ENCODE measurements at places on chromosomes 13 and 19. TPM values are rescaled to one million over a fixed set of nuclear protein-coding genes. Genes with fewer than 3 reads are reported as not detected.

Gene ZNF471
- total RNA-seq = 6.2 TPM

Gene ACP5
- total RNA-seq = 2.3 TPM

Gene DYRK1B
- 16.8 TPM for total RNA-seq

Gene CYSLTR2
- total RNA-seq = 9.3 TPM

Gene SERP2
- total RNA-seq = 12.4 TPM

Gene MEX3D
- 8.0 TPM for total RNA-seq

Gene SLC25A41
- total RNA-seq = not detected

DNA sequence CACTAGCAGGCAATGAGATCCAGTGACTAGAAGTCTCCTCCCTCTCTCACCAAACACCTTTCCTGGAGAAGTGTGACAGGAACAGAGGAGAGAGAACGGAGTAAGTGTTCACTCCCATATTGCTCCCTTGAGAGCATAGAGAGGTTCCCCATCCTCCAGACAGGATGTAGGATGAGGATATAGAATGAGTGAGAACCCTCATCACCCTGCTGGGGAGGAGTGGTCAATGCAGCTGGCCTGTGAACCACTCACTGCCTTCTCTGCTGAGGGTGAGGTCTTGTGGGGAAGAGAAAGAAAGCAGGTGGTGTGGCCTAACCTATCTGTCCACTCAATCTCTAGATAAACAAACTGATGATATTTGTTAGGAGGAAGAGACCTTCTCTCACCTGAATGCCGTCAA is 386.6 kb downstream of the PCDH20 start:
- DNase-seq = no peak

- no peak for DNase-seq
Measured at GRCh38 chr19:15254547-15254946, 22.3 kb upstream of the EPHX3 start.

- DNase-seq = no peak
Measured at GRCh38 chr19:15108845-15109767, 1.9 kb downstream of the SYDE1 start.

DNA sequence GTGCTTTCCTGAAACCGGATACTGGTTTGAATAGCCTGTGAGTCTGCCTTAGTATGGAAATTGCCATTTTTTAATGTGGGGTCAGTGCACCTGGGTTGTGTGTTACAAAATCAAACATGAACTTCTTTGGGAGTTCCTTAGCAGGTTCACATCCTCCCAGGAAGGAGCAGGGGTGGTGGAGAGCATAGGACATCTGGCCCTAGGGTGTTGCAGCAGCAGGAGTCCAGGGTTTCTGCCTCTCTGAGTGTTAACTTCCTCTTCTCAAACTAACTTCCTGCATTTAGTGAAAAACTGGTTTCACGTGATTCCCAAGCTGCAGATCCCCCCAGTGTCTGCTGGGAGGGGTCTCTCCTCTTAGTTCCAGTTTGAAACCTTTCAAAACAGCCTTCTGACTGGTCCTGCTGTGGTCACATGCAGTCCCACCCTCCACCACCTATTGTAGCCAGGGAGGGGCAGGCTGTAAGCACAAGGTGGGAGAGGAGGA is 7.2 kb downstream of the RNASEH2B start:
- no peak for DNase-seq

DNA sequence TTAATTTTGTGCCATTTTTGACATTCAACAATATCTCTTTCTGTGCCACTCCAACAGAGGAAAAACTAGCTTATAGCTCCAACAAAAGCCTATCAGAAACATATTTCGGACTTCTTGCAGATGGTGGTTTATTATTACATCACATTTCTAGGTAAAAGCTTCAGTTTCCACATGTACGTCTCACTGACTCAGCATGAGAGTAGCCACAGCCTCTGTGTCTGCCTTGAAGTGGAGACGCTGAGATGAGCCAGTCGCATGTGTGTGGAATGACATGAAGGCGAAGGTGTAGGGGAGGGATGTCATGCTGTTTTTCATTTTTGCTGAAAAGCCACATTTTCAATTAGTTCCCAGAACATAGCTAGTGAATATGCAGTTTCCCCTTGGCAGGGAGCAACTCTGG is 598.6 kb downstream of the EFNB2 start:
- DNase-seq = no peak

DNA sequence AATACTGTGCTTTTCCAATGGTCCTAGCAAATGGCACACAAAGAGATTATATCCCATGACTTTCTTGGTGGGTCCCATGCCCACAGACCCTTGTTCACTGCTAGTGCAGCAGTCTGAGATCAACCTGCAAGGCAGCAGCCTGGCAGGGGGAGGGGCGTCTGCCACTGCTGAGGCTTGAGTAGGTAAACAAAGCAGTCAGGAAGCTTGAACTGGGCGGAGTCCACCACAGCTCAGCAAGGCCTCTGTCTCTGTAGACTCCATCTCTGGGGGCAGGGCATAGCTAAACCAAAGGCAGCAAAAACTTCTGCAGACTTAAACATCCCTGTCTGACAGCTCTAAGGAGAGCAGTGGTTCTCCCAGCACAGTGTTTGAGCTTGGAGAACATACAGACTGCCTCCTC is 82.9 kb downstream of the ZNF737 start:
- DNase-seq = no peak

- DNase-seq = no peak
Measured at GRCh38 chr13:22126433-22127021, 455.7 kb downstream of the FGF9 start.

GRCh38 chr13:48862572-48862971 is 113.1 kb upstream of the FNDC3A start:
- no peak for DNase-seq

DNA sequence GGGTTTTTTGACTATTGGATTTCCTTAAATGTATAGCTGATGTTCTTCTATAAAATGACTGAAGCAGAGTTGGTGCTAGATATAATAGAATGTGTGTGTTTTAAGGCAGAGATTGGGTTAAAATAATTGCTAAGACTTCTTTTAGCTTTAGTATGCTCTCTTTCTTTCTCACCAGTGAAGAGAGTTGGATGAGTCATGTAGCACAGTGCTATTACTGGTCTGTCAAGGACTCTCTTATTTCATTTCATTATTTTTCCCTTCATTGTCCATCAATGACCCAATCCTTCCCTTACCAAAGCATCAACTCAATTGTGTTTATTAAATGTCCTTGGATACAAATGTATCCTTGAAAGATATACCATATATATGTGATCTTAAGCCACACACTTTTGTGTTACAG is 268.9 kb downstream of the IRS2 start:
- no peak for DNase-seq

GRCh38 chr13:50080911-50081678 is 65.9 kb downstream of the KCNRG start:
- DNase-seq = peak; percentile 68

- DNase-seq = no peak
Measured at GRCh38 chr13:102017248-102017647, 384.6 kb downstream of the FGF14 start.

- DNase-seq = no peak
Measured at GRCh38 chr13:105403086-105403485, 1132.4 kb downstream of the EFNB2 start.

GRCh38 chr19:54335164-54335563 is 3.8 kb downstream of the LILRA4 start:
- no peak for DNase-seq

DNA sequence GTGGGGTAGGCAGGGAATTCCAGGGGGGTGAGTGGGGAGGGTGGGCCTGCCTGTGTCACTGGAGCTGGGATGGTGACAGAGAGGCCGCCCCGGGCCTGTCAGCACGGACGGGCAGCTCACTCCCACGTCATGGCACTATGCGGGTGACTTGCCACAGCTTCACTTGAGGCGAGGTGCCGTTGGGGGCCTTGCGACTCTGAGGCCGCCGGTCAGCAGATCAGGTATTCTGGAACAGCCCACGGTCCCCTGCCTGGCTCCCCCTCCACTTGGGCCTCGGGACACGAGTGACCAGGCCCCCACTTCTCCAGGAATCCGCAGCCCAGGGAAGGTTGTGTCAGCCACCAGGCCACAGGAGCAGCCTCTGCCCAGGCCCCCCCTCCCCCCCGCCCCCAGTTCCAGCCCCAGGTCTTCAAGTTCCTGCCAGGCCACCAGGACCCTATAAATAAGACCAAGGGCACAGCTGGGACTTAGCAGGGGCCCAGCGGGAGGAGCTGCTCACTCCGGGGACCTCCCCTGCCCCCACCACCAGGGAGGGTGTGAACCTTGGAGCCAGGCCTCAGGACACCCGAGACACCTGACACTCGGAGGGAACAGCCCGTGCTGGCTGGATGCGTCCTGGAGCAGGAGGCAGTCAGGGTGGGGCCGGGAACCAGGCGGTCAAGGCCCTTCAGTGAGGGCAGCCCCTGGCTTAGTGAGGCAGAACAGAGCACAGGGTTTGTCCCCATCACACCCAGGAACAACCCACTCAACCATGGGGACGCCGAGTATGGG is 2.7 kb upstream of the MIDN start:
- DNase-seq = peak; percentile 90

DNA sequence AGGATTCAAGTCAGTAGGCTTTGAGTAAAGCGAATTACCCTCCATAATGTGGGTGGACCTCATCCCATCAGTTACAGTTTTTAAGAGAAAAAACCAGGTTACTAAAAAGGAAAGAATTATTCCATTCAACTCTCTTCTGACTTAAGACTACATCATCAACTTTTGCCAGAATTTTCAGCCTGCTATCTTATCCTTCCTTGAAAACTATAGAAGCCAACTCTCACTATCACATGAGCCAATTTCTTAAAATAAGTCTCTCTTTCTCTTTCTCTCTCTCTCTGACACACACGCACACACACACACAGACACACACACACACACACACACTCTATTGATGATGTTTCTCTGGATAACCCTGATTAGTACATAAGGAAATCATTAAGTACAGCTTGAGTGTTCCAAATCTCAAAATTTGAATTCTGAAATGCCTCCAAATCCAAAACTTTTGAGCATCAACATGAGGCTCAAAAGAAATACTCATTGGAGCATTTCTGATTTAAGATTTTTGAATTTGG is 217.0 kb upstream of the PRR20A start:
- no peak for DNase-seq

DNA sequence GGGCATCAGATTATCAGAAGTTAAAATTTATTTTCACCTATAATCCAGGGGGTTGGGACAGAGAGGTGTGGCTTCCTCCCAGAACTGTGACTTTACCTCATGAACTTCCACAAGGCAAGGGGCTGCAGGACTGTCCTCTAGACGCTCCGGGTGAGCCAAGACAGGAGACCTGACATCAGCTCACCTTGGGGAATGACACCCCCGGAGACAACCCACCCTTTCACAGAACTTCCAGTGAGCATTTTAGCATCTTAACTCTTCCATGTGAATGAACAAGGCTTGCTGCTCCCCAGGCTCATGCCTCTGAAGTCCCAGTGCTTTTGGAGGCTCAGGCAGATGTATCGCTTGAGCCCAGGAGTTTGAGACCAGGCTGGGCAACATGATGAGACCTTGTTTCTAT is 29.4 kb upstream of the TFDP1 start:
- no peak for DNase-seq

DNA sequence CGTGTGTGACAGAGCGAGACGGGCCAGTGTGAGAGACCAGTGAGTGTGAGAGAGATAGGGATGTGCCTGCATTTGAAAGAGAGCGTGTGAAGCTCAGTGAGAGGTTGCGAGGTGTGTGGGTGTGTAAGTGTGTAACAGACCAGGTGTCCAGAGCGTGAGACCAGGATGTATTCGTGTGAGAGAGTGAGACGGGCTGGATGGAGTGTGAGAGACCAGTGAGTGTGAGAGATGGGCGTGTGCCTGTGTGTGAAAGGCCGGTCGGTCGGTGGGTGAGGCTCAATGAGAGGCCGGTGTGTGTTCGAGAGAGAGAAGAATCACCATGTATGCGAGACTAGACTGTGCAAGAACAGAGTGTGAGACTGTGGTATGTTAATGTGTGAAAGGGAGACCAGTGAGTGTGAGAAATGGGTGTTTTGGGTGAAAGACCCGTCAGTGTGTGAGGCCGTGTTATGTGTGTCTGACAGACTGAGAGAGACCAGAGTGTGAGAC is 679 bp downstream of the ZNF471 start:
- DNase-seq = no peak

DNA sequence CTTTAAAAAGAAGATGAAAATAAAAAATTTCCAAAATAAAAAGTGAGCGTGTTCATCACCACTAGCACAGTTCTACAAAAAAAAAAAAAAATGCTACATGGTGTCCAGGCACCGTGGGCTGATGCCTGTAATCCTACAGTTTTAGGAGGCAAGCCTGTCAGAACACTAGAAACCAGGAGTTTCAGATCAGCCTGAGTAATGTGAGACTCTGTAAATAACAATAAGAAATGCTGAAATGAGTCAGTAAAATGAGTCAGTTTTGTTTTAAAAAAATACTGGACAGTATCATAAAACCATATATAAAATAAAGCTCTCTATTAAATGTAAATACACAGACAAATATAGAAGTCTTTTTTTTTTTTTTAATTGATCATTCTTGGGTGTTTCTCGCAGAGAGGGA is 30.0 kb downstream of the ZNF91 start:
- DNase-seq = no peak

DNA sequence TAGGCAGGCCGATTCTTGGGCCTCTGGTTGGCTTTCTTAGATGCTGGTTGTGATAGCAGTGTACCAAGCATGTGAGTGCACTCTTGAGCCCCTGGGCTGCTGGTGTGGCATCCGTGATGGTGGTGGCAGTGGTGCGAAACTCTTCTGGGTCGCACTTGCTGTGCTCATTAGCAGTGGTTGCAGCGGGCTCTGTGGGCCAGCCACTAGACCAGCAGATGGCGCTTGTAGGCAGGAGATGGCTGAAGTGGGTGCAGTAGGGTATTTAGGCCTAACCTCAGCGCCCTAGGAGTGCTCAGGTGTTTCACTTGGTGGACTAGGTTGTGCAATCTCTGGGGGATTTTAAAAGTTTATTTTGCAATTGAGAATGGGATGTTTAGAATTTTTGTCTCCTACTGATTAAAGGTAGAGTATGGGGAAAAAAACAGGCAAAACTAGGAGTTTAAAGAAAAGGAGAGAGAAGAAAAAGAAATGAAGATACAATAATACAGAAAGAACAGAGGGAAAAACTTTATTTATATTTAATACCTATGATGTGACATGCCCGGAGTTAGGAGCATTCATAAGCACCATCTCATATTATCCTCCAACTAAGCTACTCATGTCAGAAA is 4.3 kb upstream of the ZNF17 start:
- DNase-seq = peak; percentile 69

- DNase-seq = no peak
Measured at GRCh38 chr13:39910041-39910440, 254.6 kb downstream of the COG6 start.
